ENCODE measurements at places on chromosomes 7 and 10. TPM values are rescaled to one million over a fixed set of nuclear protein-coding genes. Genes with fewer than 3 reads are reported as not detected.

- H3K27me3 ChIP-seq: no peaks in the 10 kb centered on the region
- no peak for DNase-seq
- peaks cover 5% of the 10 kb centered on the region for H3K4me1 ChIP-seq
- H3K27ac ChIP-seq: no peak overlapping the region
- no peaks in the 10 kb centered on the region for H3K36me3 ChIP-seq
These were observed 154.0 kb downstream of the SGMS1 start for GRCh38 chr10:50469778-50470193.

DNA sequence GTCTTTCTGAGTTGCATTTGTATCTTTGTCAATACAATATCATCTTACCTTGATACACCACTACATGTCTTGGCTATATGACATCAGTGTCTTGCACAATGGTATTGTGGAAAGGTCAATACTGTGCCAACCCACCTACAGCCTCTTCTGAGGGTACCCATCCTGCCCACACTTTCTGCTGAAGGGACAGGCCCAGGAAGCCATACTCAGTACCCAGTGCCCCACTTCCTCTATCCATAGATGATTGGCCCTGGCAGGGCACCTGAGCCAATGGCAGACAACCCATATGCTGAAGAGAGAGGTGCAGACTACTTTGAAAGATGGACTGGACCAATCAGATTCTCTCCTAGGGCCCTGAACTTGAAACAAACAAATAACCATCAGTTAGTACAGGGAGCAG lies 152.0 kb upstream of the ADO start:
- H3K4me1 ChIP-seq: no peaks in the 10 kb centered on the region
- no peak for DNase-seq
- no peak overlapping the region for H3K27ac ChIP-seq
- no peaks in the 10 kb centered on the region for H3K36me3 ChIP-seq
- no peak overlapping the region for H3K4me3 ChIP-seq

GRCh38 chr7:97873606-97874005 lies 1.4 kb upstream of the ASNS start:
- H3K27me3 ChIP-seq: no peaks in the 10 kb centered on the region
- DNase-seq: no peak
- H3K4me3 ChIP-seq: no peak overlapping the region
- no peaks in the 10 kb centered on the region for H3K36me3 ChIP-seq
- peaks cover 7% of the 10 kb centered on the region for H3K4me1 ChIP-seq

DNA sequence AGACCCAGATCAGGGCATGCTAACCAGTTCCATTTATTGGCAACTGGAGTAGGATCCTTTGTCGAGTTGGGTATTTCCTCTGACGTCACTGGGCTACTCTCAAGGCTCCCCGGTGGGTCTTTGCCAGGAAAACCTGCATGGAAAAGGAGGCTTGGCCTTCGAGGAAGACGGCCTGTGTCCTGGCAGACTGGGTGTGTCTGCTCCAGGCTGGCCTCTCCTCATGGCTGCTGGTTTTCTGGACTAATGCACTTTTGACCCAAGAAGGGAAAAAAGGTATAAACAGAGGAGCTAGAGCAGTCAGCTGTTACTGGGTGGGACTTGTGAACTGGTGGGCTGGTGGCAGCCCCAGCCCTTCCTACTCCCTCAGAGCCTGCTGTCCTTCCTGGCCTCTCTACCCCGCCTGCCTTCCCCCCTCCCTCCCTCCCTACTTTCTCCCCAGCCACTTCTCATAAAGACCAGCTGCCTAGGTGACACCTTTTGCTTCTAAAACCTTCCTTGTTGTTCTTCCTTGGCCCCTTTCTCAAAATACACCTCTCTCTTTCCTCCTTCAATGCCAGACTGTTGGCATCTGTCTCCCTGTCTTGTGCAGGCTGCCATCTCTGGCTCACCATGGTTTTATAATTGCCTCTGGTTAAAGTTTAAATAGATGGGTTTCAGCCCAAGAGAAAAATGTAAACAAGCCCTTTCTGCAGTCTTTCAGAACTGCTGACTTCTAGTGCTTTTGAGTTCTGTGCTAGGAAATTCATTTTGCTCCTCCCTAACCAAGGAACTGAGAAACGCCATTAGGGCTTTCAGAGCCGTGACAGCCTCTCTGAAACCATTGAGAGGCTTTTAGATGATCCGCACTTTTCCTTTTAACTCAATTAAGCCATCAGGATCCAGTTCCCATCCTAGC lies 101.8 kb upstream of the MKLN1 start:
- peaks cover 12% of the 10 kb centered on the region for H3K4me1 ChIP-seq
- H3K4me3 ChIP-seq: no peak overlapping the region
- no peaks in the 10 kb centered on the region for H3K27me3 ChIP-seq
- H3K27ac ChIP-seq: peak overlapping the region; percentile 83
- DNase-seq: peak; percentile 66

DNA sequence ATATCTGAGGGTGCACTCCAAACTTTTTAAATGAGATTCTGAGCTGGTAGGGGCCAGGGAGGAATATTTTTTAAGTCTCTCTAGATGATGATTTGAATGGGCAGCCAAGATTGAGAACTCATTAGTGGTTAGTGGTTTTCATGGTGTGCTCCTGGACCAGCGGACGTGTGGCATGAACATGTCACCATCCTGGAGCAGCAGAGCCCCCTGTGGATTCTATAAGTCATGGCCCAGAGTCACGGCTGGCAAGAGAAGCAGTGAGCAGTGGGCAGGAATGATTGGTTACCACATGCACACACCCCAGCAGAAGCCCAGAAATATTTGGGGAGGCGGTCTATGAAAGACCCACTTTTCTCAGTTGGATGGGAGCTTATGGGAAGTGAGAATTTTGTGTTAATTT lies 21.2 kb upstream of the UCN3 start:
- no peak for DNase-seq
- H3K4me1 ChIP-seq: no peaks in the 10 kb centered on the region
- H3K36me3 ChIP-seq: no peaks in the 10 kb centered on the region
- H3K27me3 ChIP-seq: no peaks in the 10 kb centered on the region

GRCh38 chr10:62858364-62858763 lies 42.2 kb upstream of the EGR2 start:
- no peaks in the 10 kb centered on the region for H3K27me3 ChIP-seq
- no peak overlapping the region for H3K27ac ChIP-seq
- DNase-seq: no peak
- no peaks in the 10 kb centered on the region for H3K36me3 ChIP-seq
- H3K4me1 ChIP-seq: no peaks in the 10 kb centered on the region

- H3K4me1 ChIP-seq: no peaks in the 10 kb centered on the region
- H3K4me3 ChIP-seq: no peak overlapping the region
- H3K27ac ChIP-seq: no peak overlapping the region
- no peaks in the 10 kb centered on the region for H3K36me3 ChIP-seq
These were observed 3.2 kb upstream of the DGKB start for GRCh38 chr7:14905764-14906163.

DNA sequence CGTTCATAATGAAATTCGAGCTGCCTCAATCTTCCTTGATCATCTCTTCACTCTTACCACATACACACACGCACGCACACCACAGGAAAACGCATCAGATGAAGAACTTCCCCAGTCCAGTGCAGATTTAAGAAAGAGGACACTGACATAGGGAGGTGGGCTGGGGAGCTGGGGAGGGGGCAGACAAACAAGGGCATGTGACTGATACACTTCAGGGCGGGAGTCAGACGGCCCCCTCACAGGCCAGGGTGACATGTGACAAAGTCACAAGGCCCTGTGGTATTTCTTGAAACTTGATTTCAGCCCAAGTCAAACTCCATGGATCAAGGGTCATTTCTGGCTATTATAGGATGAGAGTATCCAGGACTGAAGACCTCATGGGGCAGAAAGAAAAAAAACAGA lies 82.6 kb downstream of the KCNMA1 start:
- H3K36me3 ChIP-seq: no peaks in the 10 kb centered on the region
- H3K27ac ChIP-seq: peak overlapping the region; percentile 62
- no peak overlapping the region for H3K4me3 ChIP-seq
- no peaks in the 10 kb centered on the region for H3K4me1 ChIP-seq

DNA sequence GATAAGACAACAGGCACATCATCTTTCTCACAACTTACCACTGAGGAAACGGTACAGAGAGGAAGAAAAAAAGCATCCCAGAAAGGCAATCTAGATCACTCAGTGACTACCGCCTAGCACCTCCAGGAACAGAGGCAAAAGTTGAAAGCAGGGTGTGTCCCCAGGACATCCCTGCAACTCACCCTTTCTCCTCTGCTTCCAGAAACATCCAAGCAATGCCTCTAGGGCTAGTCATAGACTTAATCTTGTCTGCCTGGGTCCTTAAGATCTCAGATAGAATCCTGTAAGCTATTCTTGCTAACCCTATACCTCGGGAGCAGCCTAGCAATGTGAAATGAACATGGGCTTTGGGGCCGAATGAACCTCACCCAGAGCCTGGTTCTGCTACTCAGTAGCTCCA lies 18.8 kb upstream of the PDCD4 start:
- no peaks in the 10 kb centered on the region for H3K27me3 ChIP-seq
- H3K27ac ChIP-seq: no peak overlapping the region
- H3K4me3 ChIP-seq: no peak overlapping the region
- no peak for DNase-seq

NSUN5 gene
- 18.2 TPM for total RNA-seq

PLEKHA1 gene
- total RNA-seq: 62.0 TPM

All from Peyer's patch (tissue), 4 donors.